ENCODE measurements at places on chromosomes 13 and 19.
A peak's percentile ranks its signal among the peaks of the same experiment; 100 is the strongest.

- DNase-seq, result no peak
Measured at GRCh38 chr13:79742923-79743322, 262.0 kb downstream of the NDFIP2 start.

- no peak for DNase-seq
Measured at GRCh38 chr13:98577836-98578285, 954 bp upstream of the STK24 start.

DNA sequence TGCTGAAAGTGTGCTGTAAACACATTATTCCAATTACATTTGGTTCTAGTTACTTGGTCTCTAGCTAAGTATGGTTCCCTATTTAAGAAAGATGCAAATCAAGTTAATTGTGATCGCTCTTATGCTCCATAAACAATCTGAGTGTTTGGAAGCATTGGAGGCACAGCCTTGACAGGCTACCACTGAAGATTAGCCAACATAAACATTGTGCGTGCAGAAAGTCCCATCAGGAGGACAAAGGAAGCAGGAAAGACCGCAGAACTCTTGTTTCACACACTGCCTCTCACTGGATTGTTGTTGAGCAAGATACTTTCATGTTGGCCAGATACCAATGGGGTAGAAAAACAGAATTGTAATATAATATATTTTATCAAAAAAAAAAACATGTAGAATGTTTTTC, 814.4 kb downstream of the EFNB2 start:
- no peak for DNase-seq

DNA sequence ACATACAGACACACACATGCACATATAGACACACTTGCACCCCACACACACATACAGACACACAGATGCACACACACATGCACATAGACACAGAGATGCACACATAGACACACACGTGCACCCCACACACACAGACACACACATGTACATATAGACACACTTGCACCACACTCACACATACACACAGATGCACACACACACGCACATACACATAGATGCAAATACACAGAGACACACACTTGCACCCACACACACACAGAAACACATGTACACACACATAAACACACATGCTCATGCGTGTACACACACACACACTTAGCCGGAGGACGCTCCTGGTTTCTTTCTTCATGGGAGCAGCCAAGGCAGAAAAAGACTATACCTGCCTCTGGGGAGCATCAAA, 10.0 kb downstream of the COL4A2 start:
- no peak for DNase-seq

GRCh38 chr13:25874907-25875306, 176.9 kb downstream of the SHISA2 start:
- peak; percentile 14 for DNase-seq

DNA sequence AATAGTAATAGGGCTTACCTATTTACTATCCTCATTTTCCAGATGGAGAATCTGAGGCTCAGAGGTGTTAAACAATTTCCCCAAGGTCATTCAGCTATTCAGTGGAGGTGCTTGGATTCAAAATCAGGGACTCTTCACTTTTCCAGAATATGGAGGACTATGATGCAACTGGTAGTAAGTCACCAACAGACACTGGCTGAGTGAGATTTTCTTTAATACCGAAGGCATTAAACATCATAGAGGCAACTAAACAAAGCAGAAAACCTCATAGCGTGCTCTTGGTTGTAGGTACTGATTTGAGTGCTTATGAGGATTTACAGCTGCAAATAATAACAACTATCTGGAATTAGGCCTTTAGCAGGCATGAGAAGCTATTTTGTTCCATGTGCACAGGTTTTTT, 134.4 kb downstream of the DLEU7 start:
- DNase-seq, result no peak

DNA sequence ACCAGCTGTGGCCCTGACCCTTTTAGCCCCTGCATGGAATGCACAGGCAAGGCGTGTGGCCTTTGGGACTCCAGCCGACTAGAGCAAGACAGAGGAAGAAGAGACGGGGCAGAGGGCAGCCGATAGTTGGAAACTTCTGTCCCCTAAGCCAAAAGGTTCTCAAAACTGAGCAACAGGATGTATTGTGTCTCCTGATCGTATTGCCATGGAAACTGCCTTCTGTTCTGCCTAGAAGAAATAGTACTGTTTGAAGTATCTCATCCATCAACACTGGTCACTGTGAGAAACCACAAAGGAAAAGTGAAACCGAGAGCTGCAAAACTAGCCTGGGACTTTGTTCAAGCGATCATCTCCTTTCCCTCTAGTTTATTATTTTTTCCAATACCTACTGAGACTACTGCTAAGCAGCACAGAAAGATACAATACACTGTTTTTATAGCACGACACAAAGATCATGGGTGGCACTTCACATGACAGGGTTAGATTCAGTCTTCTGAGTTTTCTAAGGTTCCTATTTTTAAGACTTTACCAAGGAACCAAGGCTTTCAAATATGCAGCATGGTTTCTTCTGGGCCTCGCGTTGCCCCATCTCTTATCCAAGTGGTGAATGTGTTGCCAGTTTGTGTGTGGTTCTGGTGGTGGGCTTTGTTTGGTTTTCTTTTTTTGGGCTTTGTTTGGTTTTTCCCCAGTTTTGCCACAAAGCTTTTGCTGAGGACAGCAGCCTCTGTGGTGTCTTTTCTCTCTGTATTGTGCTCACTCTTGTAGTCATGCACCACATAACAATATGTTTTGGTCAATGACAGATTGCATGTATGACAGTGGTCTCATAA, 49.3 kb upstream of the GPR183 start:
- no peak for DNase-seq

DNA sequence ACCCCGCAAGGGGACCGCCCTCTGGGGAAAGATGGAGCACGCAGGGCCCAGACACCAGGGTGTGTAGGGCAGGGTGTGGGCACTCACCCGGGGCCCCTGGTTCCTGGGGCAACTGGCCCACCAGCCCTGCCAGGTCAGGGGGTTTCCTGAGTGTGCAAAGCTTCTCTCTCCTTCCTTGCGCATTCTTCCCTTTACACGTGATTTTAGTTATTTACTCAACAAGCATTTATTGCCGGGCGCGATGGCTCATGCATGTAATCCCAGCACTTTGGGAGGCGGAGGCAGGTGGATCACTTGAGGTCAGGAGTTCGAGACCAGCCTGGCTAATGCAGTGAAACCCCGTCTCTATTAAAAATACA, 20.4 kb downstream of the PRR36 start:
- no peak for DNase-seq

GRCh38 chr13:19601749-19602725, 31.4 kb upstream of the MPHOSPH8 start:
- DNase-seq, result no peak

DNA sequence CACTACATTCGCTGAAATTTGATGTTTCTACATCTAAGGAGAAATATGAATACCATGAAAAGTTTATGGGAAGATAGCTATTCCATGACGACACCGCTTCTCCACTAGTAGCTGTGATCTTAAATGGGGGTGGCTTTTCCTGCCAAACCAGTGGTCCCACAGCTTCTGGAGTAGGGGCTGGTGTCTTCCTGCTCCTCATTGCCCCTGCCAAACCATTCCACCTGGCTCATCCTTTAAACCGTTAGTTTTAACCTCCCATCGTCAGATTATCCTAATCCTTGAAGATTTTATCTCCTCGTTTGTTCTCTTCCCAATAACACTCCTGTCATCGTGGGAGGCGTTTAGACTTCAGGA, 568 bp upstream of the ZNF230 start:
- no peak for DNase-seq

GRCh38 chr13:47999973-48000372, 1.1 kb downstream of the SUCLA2 start:
- DNase-seq, result no peak

- no peak for DNase-seq
Measured at GRCh38 chr19:51108805-51109146, 567 bp upstream of the CTU1 start.

DNA sequence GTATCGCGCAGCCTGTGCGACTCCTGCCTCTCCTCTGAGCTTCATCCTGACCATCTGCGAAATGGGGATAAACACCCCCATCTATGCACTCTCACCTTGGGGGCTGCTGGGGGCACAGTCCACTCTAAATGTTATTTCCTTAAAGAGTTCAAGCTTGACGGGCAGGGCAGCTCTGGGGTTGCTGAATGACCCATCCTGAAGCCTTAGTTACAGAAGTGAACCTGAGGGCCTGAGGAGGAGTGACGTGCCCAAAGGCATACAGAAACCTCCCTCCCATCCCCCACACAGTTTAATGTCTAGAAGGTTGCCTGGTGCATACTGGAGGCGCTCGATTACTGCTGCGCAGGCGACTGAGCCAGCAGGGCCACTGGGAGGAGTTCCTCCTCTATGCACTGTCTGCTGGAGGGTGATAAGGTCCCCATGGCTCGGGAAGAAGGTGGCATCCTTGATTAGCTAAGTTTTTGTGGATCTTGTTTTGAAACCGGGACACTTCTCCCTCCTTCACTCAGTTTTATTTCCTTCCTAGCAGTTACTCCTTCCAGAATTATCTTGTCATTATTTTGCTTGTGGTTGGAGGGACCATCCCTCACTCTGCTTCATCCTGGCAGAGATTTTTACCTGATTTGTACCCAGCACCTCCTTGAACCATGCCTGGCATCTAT, 572 bp upstream of the FKBP8 start:
- peak; percentile 27 for DNase-seq

GRCh38 chr13:94352057-94352456, 127.4 kb downstream of the DCT start:
- DNase-seq, result no peak

- DNase-seq, result no peak
Measured at GRCh38 chr19:6970021-6970420, 51.2 kb downstream of the MBD3L2B start.

- DNase-seq, result peak; percentile 77
Measured at GRCh38 chr19:35959040-35959967, 23.1 kb downstream of the LRFN3 start.

- no peak for DNase-seq
Measured at GRCh38 chr19:10228920-10229319, 2.2 kb downstream of the S1PR2 start.

GRCh38 chr19:34733266-34733745, 737 bp upstream of the ZNF181 start:
- DNase-seq, result no peak

DNA sequence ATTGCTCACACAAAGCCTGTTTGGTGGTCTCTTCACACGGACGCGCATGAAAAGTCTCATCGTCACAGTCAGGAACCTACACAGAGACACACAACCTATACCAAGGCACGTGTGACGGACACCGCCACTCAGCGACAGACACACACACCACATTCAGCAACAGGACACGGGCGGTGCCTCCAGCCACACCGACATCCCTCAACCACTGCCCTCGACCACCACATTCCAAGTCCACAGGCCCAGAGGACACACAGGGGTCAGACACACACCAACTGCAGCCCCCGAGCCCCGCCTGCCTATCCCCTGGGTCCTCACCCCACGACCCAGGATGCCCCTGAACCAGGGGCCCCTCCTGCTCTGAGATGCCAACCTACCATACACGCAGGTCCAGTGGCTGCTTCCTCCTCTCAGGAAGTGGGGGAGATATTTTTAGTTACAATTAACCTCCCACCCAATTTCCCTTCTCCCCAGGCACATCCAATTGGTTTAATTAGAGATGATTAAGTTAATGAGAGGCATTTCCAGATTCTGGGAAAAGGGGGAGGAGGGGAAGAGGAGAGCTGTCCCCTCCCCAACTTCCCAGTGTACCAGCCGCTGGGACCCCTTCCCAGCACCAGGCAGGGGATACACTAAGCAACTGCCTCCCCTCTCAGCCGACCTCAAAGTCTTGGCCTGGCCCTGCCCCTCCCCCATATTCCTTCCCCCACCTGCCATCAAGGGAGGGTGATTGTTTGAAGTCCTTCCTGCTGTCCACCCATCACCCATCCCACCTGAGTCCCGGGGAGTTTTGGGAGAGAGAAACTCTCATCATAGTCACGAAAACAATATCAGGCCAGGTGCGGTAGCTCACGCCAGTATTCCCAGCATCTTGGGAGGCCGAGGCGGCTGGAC, 20.4 kb downstream of the MEIS3 start:
- DNase-seq, result no peak

GRCh38 chr19:36032251-36033104, at the start of gene CLIP3:
TSS of gene CLIP3 (minus strand) at chr19:36032873. CDS start at chr19:36032357, 516 bp downstream.
- peak; percentile 34 for DNase-seq

GRCh38 chr13:20303636-20304035, 71.5 kb upstream of the GJB6 start:
- no peak for DNase-seq

DNA sequence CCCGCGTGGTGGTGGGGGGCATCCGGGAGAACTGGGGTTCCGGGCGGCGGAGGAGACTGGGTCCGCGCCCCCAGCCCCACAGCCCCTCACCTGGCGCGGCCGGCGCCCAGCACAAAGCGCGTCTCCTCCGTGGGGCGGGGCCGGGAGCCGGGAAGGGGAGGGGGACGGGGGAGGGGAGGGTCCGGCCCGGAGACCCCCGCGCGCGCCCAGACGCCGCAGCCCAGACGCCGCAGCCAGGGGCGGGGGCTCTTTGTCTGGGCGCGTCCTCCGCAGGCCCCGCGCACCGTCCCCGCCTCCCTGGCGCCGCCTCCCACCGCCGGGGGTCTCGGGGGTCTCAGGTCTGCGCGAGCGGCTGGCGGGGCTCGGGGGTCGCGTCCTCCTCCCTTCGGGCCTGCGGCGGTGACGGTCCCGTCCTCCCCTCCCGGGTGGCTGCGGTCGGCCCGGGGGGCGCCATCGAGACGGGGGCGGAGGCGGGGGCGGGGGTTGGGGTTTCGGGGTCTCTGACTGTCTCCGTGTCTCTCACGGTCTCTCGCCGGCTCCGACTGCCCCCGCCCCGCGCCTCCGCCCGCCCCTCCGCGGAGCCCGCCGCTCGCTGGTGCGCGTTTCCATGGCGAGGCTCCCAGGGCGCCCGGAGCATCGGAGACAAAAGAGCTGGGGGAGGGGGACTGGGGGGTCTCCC, at the start of gene PLPPR3:
Gene PLPPR3 (minus strand): TSS at position 131 of the 679 bp plus-strand sequence. CDS start 396 bp downstream, outside the sequence.
- DNase-seq, result no peak

GRCh38 chr13:22128441-22129408, 457.9 kb downstream of the FGF9 start:
- DNase-seq, result no peak

DNA sequence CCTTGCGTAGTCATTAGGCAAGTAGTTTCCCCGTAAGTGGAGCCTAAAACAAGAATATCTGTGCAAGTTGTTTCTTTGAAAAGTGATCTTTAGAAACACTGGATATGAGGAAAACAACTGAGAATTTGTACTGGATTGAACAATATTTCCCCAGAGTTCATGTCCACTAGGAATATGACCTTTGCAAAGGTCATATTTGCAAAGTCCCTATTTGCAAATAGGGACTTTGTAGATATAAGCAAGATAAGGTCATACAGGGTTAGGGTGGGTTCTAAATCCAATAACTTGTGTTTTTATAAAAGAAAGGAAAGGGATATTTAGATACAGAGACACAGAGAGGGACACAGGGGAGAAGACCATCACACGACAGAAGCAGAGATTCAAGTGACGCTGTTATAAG, 489.2 kb upstream of the ATXN8OS start:
- DNase-seq, result no peak

GRCh38 chr19:54938906-54939305, 8.4 kb downstream of the NLRP7 start:
- no peak for DNase-seq

- DNase-seq, result no peak
Measured at GRCh38 chr13:97658556-97658955, 224.6 kb downstream of the RAP2A start.

Data from stimulated activated CD4-positive, alpha-beta T cell treated with anti-CD3 and anti-CD28 coated beads, Interleukin-15, amount 100 ng/mL, for 1 hour (primary cell).